ENCODE measurements at places on chromosomes 4 and X.

- DNase-seq: no peak
Measured at GRCh38 chr4:54032558-54033135, 31.8 kb downstream of the CHIC2 start.

- no peak for DNase-seq
Measured at GRCh38 chr4:4843635-4844291, 15.7 kb upstream of the MSX1 start.

- no peak for DNase-seq
Measured at GRCh38 chr4:139720806-139721205, 55.2 kb downstream of the MGST2 start.

DNA sequence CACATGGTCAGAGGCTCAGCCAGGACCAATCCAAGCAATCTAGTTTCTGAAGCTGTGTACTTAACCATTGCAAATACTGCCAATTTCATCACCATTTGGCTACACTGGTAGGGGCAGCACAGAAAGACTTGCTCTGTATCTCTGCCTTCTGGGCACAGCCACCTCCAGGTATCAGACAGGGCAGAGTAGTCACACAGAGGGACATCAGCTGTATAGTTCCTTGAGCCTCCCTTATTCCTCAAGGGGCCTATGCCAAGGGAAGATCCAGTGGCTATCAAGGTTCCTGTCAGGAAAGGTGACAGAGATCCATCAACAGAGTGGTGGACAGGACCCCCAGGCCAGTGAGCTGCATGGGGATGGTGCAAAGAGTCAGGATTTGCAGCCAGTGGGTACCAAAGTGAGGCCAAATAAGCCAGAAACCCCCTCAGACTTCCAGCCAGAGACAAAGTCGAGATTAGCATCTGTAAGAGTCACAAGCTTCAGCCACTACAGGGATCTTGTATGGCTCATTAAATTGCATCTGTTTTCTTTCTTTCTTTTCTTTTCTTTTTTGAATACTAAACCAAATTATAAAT is 381.6 kb upstream of the CPEB2 start:
- DNase-seq: no peak

Data from hematopoietic multipotent progenitor cell treated with erythropoietin and hydrocortisone succinate and interleukin-3 and kit ligand, for 17 days (in vitro differentiated cells).